Hematopoietic multipotent progenitor cell treated with erythropoietin and hydrocortisone succinate and interleukin-3 and kit ligand, for 8 days (in vitro differentiated cells): ENCODE measurements at places on chromosomes 4 and X.

DNA sequence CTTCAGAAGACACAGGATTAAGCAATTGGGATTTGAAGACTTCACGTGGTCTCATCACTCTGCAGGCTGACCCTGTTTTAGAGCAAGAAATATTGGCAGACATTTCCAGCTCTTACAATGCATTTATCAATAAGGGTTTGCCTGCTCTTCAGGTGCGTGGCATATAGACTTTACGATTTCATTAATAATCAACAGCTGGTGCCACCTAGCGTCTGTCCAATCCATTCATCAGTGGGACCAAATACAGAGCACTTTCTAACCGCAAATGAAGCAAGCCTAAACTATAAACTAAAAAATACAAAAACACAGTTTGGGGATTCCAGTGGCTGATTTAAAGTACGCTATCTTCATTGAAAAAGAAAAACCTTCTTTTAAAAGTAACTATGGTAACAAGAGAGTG lies 125.4 kb upstream of the DMD start:
- DNase-seq: no peak

DNA sequence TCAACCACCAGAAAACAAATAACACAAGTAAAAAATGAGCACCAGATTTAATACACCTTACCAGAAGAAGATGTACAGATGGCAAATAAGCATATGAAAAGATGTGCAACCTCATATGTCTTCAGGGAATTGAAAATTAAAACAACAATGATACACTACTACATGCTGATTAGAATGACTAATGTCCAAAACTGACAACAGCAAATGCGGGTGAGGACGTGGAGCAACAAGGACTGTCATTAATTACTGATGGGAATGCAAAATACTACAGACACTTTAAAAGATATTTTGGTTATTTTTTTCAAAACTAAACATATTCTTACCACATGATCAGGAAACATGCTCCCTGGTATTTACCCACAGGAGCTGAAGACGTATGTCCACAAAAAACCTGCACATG lies 140.3 kb downstream of the FRYL start:
- no peak for DNase-seq

GRCh38 chr4:34009951-34010350 lies 2234.4 kb downstream of the ARAP2 start:
- no peak for DNase-seq

DNA sequence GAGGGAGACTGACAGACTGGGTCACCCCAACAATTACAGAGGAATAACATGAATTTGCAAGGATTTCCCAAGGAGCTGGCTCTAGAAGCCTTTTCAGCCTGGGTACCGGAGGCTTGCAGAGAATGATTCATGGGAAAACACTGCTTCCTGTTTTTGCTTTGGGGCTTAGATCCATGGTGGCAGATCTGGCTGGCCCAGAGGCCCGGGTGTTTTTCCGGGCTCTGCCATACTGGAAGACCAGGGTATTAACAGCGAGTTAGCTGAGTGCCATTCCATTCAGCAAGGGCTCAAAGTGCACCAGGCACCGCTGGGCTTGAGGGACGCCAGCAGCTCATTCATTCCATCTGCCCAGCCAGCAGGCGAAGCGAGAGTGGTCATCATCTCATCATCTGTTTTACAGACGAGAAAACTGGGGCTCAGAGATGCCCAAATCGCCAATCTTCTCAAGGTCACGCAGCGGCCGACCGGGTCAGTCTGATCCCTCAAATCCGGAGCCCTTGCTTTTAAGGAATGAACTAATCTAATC lies 1.3 kb downstream of the WDR1 start:
- no peak for DNase-seq

GRCh38 chr4:32798471-32799159 lies 2078.4 kb downstream of the PCDH7 start:
- DNase-seq: no peak

DNA sequence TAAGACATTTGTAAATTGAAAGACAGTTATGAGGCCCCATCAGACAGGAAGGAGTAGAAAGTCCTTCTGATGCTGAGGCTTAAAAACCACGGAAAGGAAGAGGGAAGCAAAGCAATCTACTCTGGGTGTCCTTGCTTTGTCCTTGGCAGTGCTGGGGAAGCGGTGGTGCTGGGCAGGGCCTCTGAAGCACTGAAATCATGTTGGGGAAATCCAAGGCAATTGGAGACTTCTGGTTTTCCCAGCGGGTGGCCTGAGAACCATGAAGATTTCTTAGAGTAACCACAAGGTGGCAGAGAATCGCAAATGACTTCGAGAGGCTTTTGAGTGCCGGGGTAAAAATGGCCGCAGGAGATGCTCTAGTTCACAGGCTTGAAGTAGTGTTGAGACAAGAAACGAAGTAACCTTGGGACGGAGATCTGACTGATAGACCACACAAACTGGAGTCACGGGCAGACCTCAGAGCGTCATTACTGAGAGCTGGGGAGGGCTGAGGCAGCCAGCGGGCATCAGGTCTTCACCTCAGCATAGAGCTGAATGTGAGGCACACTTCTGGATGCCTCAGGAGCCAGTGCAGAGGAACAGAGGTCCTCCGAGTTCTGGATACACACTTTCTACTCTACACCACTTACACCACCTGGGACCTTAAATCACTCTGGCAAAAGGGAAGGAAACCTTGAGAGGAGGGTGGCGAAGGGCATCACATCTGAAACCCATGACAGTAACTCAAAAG lies 130.7 kb upstream of the GPRIN3 start:
- peak; percentile 65 for DNase-seq

- DNase-seq: no peak
These were observed 383.0 kb upstream of the TENM3 start for GRCh38 chr4:181860157-181860556.

DNA sequence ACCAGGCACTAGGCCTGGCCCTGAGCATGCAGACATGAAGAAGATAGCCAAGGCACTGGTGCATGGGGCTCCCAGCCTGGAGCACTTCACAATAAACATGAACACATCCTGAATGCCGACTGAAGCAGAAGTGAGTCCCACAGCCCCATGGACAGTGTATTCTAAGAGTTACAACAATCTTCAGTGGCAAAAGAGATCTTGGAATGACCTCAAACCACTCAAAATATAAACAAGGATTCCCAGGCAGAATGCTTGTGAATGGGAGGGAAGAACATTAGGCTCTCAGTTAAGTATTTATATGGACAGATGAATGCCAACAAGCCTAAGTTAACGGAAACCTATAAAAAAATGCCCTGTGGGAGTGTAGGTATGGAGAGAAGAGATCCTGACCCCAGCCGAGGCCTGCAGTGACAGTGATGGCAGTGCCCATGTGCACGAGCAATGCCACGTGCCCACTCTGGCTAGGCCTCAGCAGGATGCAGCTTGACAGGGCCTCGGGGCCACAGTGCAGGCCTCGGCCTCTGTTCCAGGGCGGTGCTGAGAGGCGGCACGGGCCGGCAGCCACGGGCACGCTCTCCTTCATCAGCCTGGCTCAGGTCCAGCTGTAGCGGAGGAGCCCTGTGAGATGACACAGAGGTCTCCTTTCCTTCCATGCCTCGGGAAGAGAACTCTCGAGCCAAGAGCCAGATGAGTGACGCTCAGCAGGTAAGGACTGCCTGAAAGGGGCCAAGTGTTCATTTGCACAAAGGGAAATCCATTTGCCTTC lies 49.2 kb downstream of the IRF2 start:
- no peak for DNase-seq

DNA sequence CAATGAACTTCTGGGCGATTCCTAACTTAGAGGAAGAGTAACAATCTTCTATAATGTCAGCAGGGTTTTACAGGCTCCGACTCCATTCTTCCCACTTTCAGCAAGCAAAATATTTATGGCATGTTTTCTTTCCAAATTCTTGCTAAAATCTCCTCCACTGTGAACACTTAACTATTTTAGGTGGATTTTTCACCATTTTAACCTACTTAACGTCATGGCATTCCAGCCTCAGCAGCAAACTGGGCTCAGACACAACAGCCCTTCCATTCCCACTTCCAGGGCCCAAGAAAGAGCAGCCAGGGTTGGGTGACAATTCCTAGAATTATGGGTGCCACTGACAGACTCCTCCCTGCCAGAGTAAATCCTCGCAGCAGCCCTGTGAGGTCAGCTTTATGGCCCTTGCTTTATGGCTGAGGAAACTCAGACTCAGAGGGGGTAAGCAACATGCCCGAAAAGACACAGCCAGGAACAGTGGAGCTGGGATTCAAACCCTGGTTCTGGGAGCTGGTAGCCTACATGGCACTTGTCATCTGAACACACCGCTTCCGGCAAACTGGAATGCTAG lies 112.8 kb upstream of the MAP3K15 start:
- DNase-seq: no peak

DNA sequence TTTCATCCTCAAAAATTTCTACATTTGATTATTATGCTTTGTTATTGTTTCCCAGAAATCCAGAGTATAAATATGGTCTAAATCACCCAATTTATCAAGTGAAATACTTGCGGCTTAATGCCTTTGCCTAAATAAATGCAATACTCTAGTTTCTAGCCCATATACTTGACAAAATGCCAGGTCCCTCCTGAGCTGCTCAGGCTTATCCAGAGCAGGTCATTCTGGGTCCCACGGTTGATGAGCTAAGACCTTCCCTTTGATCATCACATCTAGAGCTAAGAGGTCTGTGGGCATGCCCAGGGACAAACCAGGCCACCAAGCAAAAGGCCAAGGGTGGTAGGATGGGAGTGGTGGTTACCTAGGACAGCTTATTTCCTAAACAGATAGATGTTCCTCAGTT lies 180.1 kb downstream of the SMIM20 start:
- no peak for DNase-seq

DNA sequence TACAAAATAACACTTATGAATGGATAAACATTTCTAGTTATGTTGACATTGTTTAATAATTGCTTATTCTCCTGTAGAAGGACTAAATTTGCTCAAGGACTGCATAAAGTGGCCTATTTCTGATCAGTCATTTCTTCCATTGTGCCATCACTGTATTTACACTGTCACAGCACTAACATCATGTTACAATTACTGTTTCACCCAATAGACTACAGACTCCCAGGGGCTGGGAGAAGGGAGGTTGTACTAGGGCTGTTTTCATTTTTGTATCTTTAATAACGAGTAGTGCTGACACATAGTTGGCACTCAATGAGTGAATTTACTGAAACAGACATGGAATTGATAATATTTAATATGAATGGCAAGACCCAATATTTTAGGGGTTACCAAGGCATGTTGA lies 139.5 kb downstream of the SLC10A7 start:
- DNase-seq: no peak

- no peak for DNase-seq
These were observed 48.3 kb downstream of the PDK3 start for GRCh38 chrX:24513416-24513815.

DNA sequence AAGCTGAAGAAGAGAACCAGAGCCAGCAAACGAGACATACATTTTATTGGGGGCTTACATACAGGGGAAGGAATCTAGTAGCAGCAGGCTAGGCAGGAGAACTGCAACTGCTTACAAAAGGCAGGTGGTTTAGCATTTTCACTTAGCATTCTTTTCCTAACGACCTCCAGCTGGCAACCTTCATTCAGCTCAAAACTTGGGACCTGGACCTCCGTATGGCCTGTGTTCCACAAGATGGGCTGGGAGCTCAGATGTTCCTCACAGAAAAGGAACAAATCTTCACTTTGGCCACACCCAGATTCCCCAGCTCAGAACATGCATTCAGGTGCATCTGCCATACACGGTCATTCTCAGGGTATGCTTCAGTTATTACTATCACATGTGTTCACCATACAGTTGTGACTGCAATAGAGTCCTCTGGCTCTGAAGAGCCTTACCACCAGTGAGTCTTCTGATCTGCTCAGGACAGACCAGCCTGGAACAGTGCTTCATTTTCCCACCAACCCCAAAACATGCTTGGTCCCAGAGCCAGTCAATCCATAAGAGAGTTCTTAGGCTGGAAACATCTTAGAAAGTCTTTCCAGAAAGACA lies 29.6 kb upstream of the AP1AR start:
- no peak for DNase-seq

GRCh38 chrX:130079824-130080406 lies 30.4 kb downstream of the ELF4 start:
- DNase-seq: peak; percentile 73

DNA sequence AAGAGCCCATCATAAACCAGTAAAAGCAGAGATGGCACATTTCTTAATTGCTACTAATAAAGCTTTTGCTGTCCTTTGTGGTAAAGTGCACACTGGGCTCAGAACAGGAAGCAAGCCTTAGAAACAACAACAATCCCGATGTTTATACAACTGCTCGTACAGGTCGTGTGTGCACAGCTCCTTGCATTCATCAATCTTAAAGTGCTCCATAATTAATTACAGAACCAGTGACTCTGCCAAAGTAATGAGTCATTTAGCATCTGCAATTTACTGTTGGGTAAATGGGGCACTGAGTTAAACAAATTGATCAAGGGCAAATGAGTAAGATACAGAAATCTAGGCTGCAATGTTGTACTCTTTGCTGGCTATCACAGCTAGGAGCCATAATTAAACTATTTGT lies 61.3 kb upstream of the TXK start:
- no peak for DNase-seq

- DNase-seq: no peak
These were observed 218.5 kb downstream of the APBB2 start for GRCh38 chr4:40995850-40996249.

DNA sequence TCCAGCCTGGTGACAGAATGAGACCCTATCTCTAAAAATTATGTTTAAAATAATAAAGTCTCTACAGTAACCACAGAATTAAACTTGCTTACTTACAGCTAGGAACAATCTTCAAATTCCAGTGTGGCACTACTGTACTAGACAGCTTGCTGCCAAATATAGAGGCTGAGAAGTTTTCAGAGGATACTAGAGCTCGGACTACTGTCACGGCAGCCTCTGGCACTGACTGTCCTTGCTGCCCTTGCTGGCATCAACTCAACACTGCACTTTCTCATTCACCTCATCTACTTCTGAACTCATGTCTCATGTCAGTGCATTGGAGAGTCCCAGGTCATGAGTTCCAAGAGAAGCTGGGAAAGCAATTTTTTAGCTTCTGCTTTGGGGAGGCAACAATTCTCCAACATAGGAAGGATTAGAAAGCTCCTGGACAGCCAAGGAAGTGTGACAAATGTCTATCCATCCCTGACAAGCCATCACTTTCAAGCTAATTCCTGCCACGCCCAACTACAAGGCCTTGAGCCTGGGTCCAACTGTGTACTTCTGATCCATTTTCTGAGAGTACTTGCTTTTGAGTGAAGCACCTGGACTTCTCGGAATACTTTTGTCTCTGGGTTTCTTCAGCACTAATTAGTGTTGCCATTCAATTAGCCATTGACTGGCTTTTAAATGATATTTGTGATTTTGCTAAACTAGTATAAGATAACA lies 98.6 kb upstream of the NR3C2 start:
- DNase-seq: no peak

GRCh38 chr4:87317527-87317926 lies 5.2 kb downstream of the HSD17B13 start:
- no peak for DNase-seq

DNA sequence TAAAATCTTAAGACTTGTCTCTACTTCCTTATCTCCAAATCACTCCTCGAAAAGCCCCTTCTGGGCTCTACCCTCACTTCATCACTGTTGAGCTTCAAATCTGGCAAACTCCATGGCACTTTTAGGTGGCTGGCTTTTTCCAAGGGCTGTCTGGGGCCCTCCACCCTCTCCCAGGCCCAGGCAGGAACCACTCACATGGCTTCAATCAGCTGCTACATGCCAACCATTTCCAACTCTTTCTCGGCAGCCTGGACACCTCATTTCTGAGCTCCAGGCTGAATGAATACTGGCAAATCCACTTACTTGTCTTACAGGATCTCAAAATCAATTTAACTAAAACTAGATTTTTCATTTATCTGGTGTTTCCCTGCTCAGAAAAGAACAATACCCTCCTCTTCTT lies 22.0 kb downstream of the USP46 start:
- DNase-seq: no peak

- no peak for DNase-seq
These were observed 4.2 kb upstream of the EFNB1 start for GRCh38 chrX:68824565-68825125.

- peak; percentile 88 for DNase-seq
These were observed 14.7 kb downstream of the RTL9 start for GRCh38 chrX:110373310-110373709.
